ENCODE measurements at places on chromosomes 4 and X.
A peak's percentile ranks its signal among the peaks of the same experiment; 100 is the strongest.

DNA sequence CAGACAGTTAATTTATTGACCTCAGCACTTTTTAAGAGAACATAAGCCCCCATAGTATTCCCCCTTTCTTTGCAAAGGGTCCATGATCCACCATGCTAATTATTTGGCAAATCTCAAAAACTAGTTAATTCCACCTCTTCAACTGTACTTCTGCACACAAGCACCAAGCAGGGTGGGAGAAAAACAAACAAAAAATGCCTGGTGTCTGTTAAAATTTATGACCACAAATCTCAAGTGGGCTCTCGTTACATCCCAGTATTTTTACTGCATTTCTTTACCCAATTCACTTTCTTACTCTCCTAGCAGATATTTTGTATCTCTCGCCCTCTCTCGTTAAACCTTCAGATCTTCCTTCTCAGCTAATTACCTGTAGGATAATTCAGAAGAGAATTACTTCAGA, 6.1 kb downstream of the ARSJ start:
- no peak for DNase-seq

GRCh38 chrX:136847874-136848273, 32.7 kb downstream of the RBMX start:
- DNase-seq, result no peak

- DNase-seq, result no peak
These were observed 448 bp upstream of the SCFD2 start for GRCh38 chr4:53366301-53366716.

DNA sequence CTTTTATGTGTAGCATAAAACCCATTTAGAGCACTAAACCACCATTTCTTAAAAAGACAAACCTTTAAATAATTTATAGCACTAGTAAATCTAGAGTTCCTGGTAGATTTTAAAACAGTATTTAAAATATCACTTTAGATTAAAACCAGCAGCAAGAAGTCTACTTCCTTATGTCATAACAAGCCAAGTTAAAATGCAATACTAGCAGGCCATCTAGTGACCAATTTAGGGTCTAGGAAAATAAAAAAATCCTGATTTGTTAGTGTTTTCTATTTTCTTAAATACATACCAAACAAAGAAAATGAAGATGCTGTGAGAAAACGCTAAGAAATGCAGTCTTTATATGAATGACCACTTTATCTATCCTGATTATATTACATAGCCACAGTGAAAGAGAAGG, 53.9 kb downstream of the PAPSS1 start:
- DNase-seq, result peak; percentile 16

GRCh38 chr4:141637565-141637964, 1.2 kb downstream of the IL15 start:
- DNase-seq, result no peak

- peak; percentile 82 for DNase-seq
These were observed 35.0 kb upstream of the BCOR start for GRCh38 chrX:40132751-40133150.

DNA sequence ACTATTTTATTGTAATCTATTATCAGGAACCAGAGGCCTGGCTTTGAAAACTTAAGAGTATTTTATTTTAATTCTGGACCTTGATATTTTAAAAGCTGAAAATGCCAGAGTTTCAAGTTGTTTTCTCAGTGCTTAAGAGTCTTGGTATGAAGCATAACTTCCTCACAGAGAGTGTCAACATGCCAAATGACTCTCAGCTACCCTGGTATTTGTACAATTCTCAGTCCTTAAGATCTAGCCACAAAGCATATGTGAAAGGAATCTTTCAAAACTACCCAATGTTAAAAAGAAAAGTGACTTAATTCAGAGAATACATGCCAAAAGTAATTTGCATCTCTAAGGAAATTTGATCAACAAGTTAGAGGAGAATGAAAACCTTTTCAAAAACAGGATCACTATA, 171.9 kb downstream of the DKK2 start:
- no peak for DNase-seq

DNA sequence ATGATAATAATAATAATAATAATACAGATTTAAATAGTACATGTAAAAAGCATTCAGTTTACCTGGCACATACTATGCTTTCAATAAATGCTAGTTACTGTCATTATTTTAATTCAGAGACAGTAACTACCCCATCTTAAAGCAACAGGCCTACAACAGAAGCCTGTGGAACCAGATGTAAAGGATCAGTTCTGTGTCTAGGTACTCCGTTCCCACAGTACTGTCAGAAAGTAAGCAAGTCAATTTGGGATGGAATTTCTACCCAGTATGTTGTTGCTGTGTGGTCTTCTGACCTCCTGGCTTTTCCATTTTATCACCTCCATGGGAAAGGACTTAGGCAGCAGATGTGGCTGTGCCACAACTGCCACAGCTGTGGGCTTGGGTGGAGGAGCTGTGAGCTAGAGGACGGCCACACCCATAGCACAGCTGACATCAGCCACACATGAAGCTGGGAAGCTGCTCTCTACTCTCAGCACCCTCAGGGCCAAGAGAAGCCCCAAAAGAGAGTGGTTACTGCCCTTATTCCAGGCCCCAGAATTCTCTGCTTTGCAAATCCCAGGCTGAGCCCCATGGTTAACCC, 102.8 kb downstream of the CBR4 start:
- DNase-seq, result no peak

- no peak for DNase-seq
These were observed 604.9 kb upstream of the ZFP42 start for GRCh38 chr4:187390646-187391045.

DNA sequence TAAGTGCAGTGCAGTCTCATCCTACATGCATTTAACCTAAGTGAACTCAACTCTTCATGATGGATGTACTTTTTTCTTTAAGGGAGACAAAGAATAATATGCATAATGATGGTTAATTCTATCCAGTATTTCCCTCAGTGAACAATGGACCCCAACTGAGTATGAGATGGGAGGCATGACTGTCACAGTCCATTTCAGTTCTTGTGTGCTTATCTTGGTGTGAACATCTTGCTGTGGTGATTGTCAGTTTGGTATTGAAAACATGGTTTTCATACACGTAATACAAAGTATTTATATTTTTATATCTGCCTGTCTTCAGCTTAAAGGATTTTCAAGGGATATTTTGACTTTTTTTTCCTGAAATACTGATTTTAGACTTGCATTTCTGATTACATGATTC, 72.0 kb upstream of the NDUFC1 start:
- no peak for DNase-seq

- DNase-seq, result no peak
These were observed 333.6 kb upstream of the FAM241A start for GRCh38 chr4:111811661-111812060.

DNA sequence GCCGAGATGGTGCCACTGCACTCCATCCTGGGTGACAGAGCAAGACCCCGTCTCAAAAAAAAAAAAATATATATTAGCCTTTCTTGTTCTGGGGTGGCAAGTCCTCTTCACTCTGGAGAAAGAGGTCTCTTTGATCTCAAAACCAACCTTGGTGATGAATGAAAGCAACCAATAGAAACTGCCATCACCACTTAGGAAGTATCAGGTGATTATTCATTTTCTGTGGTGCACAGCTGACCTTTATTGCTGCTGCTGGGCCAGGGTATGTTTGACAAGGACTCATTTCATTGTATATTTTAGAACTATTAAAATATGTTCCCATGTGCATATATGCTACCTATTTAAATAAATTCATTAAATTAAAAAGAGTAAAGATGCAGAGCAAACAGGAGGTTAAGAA, 76.0 kb upstream of the KIT start:
- no peak for DNase-seq

GRCh38 chr4:40453912-40454311, 118.8 kb downstream of the CHRNA9 start:
- no peak for DNase-seq

- DNase-seq, result peak; percentile 66
These were observed 201.0 kb upstream of the ARSJ start for GRCh38 chr4:114180481-114180880.

GRCh38 chr4:98577956-98578355, 80.5 kb downstream of the TSPAN5 start:
- no peak for DNase-seq

GRCh38 chr4:71229477-71230270, 109.1 kb upstream of the SLC4A4 start:
- DNase-seq, result peak; percentile 71

DNA sequence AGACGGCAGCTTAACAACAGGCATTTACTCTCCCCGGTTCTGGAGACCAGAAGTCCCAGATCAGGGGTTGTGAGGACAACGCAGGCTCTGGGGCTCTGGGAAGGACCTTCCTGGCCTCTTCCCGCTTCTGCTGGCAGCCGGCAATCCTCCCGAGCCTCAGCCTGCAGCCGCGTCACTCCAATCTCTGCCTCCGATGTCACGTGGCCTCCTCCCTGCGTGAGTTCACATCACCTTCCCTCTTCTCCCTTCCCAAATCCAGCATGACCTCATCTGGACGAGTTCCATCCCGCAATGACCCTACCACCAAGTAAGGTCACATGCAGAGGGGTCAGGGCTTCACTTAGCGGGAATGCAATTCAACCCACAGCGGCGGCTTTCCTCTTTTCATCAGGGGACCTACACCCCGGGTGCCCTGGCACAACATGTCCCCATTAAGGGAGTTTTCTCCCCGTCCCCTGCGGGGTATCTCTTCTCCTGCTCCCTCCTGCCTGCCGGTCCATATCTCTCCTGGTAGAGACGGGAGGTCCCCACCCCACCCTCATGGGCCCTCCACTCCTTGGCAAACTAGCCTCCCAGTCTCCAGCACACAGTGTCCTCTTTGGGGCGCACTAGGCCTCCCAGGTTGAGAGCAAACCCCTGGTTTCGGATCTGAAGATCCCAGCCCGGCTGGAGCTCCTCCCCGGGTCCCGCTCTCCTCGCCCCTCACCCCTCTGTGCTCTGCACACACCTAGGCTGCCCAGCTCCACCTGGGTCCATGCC, 25.5 kb downstream of the ABLIM2 start:
- DNase-seq, result no peak

DNA sequence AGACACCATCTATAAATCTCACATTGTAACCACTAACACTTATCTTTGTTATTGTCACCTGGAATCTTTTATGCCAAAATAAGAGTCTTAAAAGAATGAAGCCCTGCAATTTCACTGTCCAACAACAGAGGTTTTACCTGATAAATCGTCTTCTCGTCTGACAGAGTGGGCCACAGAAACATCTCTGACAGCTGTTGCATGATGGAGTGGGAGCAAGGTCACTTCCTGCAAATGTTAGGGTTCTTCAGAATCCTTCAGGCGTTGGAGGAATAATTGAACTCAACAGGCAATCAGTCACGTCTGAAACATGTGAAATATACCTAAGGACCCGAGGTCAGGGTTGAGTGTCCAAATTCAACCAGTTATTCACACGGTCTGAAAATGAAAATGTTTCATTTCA, 353.6 kb downstream of the TRIML1 start:
- no peak for DNase-seq

DNA sequence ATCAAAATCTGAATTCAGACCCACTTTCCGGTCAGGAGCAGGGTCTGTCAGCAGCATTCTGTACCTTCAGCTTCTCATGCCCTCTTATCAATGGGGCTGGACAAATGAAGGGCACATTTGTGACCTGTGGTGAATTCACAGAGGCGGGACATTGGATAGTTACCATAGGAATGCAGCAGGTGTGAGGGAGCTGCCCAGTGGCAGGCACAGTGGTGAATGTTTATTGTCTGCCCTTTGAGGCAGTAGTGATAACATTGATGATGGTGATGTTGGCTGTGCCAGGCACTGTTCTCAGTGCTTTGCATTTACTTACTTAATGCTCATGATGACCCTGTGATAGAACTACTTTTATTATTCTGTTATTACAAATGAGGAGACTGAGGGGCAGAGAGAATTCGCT, 101.2 kb upstream of the KIT start:
- no peak for DNase-seq

DNA sequence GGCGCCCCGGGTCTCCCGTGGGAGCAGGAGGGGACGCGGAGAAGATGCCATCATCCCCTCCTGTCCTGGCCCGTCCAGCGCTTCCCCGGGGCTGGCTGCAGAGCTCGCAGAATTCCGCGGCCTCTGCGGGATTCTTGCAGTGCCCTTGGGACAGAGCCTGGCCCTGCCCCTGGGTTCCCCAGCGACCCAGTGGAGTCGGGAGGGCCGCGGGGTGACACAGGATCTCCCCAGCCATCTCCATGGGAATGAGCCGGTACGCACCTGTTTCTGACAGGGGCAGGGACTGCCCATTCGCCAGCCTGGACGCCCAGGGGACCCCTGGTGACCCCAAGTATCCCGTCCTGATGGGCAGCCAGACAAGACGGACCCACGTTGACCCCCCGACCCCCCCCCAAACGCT, 482 bp downstream of the FAM9C start:
- DNase-seq, result no peak

GRCh38 chr4:138182838-138183426, 59.2 kb downstream of the SLC7A11 start:
- DNase-seq, result peak; percentile 62

- peak; percentile 91 for DNase-seq
These were observed 25.4 kb downstream of the SEC31A start for GRCh38 chr4:82865592-82865991.

DNA sequence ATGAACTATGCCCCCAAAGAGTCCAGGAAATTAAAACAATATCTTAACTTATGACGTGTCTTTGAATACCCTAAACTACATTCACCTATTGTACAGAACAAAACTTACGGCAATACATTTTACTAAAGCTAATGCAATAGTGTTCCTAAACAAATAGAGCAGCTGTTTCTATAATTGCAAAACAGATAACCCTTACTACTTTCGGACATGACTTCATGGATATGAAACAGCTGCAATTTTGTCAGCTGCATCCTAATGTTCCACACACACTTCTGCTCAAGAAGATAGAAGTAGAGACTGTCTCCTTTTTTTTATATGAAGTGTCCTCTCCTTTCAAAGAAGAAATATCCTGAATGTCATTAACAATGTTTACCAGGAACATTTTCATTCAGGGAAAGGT, 174.9 kb downstream of the ACTRT1 start:
- no peak for DNase-seq

GRCh38 chr4:41620594-41621256, 82.8 kb downstream of the LIMCH1 start:
- peak; percentile 42 for DNase-seq

DNA sequence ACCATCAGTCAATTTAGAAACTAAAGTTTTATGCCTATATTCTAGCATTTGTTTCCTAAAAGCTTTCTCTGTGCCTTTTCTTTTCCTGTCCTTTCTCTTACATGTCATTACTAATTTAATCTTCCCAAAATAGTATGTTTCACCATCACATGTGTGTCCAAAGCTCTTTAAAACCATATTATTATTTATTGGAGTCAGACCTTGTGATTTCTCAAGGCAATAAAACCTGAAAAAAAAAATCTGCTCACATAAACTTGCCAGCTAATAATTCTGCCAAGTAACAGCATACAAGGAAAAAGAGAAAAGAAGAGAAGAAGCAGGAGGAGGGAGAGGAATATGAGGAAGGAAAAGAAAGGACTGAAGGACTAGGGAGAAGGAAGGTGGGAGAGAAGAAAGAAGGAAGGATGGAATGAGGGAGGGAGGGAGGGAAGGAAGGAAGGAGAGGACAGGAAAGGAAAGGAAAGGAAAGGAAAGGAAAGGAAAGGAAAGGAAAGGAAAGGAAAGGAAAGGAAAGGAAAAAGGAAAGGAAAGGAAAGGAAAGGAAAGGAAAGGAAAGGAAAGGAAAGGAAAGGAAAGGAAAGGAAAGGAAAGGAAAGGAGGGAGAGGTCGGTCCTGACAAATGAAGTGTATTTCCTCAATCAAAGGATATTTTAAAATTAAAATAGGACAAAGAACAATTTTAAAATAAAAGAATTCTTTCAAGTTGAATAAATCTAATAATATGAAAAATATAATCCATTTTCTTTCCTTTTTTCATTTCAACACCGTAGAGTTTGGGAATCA, 57.4 kb downstream of the ANTXR2 start:
- no peak for DNase-seq

- no peak for DNase-seq
These were observed 22.8 kb upstream of the KIAA1210 start for GRCh38 chrX:119150163-119151050.

GRCh38 chr4:1451752-1452122, 45.5 kb upstream of the NKX1-1 start:
- DNase-seq, result no peak

Measured in kidney tubule cell (primary cell).